ENCODE measurements at places on chromosomes 5 and 9.

DNA sequence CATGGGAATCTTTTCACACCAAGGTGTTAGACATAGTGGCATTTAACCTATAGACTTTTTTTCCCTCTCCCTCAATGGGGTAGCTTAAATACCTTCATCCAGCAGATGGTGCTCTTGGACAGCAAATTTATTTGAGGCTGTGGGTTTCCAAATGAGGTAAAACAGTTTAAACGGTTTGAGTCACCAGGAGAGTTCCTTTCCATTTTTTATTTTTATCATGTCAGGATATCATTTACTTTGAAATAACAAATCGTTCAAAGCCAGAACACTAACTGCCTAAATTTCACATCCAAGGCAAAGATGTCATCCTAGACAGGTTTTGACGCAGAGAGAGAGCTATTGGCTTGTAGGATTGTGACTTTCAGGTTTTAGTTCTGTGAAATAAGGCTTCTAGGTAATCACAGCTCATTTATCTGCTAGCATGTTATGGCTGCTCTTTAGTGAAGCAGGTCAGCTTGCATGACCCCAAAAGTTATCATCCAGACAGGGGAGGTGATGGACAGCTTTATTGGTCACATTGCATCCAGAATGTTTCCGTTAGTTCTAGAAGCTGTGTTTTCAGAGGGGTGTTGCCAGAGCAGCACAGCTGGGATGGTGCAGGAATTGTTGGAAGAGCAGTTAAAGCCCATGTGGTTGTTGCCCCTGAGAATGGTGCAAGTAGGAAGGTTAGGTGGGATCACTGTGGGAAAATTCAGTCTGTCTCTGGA lies 69.8 kb downstream of the KDM4C start:
- peak; percentile 63 for DNase-seq

GRCh38 chr5:181212080-181212479 lies 7.1 kb upstream of the TRIM7 start:
- DNase-seq = no peak

DNA sequence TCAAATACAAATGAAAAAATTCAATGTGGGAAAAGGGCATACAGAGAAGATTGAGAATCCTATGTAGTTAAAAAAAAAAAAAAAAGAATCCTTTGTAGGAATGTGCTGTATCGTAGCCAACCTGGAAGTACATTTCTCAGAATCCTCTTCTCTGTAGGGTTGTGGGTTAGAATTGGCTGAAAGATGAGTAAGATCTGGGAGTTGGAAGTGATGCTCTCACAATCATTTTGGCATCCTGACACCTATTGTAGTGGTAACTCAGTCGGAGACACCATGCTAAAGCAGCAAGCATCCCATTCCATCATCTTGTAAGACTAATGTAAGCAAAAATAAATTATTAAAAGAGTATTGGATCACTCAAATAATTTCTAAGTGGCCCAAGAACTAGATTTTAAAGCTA lies 30.6 kb downstream of the MRPL22 start:
- DNase-seq = no peak

DNA sequence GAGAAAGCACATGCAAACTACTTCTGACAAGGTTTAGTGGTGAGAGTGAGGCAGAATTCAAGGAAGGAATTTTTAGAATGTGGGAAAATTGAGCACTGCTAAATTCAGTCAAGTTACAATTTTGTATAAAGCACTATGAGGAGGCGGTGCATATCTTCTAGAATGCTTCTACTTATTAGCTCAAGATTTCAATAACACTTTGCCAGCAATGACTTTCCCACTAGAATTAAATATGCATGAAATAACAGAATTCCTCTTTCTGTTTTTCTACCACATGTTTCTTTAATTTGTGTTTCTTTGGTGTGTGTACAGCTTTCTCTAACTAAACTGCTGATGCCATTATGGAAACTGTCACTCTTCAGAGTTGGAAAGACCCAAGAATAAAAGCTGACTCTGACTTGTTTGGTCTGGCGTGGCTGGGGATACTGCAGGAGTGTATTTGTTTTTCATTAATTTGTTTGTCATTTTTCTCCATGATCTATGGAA lies 163.5 kb downstream of the ARSB start:
- DNase-seq = no peak

DNA sequence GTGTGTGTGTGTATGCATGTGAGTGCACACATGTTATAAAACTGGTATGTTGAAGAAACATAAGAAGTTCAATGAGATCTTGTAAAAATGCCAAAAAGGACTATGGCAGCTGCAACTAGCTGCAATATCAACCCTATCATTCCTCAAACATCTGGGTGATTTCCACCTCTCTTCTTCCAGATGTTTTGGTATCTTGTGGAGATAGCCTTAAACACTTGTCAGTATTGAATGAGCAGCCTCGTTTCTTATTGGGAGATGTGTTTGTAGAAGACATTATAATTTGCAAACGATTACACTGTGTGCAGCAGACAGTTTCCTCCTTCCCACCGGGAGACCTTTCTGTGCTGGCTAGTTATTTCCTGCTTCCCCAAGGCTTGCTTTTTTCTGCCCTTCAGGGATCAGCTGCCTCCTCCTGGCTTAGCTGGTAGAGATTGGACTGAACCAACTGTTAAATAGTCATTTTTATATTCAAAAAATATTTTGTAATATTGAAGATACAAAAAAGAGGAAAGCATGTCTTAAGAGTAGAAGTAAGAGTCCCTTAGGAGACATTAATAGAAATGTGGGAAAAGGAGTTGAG lies 168.4 kb upstream of the MPDZ start:
- DNase-seq = no peak

Data from neural crest cell (in vitro differentiated cells).